ENCODE measurements at places on chromosomes 5 and 9.

DNA sequence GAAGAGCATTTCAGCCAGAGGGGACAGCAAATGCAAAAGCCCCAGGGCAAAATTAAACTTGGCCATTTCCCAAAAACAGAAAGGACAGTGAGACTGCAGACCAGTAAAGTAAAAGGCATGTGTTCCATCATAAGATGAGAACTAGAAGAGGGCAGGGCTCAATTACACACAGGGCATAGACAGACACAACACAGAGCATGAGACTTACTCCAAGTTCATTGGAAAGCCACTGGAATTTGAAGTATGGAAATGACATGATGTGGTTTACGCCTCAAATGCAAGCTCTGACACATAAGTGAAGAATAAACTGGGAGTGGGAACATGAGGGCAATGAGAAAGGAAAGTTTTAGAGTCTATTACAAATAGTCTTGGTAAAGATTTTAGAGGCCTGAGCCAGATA lies 446.6 kb upstream of the GRIA1 start:
- DNase-seq = no peak

DNA sequence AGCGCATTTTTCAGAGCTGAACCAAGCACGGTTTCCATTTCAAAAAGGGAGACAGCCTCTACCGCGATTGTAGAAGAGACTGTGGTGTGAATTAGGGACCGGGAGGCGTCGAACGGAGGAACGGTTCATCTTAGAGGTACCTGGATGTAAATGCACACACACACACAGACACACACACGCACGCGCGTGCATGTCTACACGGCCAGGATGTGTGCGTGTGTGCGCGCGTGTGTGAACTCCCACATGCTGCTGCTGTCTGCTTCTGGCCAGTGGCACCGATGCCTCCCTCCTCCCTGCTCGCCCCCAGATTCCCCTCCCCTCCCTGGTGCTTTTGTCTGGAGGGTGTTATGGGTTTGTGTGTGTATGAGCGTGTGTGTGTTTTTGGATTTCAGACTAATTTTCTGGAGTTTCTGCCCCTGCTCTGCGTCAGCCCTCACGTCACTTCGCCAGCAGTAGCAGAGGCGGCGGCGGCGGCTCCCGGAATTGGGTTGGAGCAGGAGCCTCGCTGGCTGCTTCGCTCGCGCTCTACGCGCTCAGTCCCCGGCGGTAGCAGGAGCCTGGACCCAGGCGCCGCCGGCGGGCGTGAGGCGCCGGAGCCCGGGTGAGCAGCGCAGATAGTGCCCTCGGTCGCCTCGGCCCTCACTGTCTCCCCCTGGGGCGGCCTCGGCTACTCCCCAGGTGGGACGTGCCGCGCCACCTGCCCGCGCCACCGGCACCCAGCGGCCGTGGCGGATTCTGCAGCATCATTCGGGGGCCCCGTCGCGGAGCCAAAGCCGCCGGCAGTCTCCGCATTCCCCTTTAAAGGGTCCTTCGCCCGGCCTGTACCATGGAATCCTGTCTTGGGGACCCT lies at the start of gene NTRK2:
Gene NTRK2, plus strand, starts transcription at position 442 of the 850 bp plus-strand sequence. CDS start 1,020 bp downstream, outside the sequence.
- DNase-seq = no peak

DNA sequence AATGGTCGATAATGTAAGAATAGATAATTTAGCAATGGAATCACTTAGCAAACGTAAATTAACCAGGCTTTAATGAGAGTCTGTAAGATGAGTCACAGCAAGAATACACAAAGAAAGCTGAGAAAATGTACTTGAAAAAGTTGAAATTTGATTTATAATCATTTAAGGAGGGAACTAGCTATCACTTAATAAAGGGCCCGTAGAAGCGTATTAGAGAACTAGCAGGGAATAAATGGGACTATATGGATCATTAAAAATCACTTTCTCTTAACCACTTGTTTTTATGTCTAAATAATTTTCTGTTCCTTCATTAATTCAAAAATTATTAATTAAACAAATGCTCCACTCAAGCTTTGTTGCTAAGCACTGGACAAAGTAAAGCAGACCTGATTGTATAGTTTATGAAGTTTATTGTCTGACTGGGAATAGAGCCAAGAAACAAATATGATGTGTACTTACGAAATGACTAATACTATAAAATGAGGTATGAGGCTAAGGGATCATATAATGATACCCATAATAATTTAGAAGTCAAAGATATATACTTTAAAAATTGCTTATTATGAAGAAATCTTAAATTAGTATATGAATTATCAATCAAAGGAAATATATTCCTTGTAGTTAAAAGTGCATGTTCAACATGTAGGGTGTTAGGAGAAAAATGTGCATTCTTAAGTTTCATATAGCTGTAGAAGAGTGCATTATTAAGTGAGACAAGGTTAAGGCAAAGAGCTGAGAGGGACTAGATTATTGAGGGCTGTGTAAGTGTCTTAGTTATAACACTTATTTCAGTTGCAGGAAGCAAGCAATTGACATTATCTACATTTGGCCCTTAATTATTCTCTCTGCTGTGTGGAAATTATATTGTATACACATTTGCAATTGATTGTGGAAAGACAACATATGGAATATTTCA lies 196.8 kb downstream of the PRDM9 start:
- no peak for DNase-seq

DNA sequence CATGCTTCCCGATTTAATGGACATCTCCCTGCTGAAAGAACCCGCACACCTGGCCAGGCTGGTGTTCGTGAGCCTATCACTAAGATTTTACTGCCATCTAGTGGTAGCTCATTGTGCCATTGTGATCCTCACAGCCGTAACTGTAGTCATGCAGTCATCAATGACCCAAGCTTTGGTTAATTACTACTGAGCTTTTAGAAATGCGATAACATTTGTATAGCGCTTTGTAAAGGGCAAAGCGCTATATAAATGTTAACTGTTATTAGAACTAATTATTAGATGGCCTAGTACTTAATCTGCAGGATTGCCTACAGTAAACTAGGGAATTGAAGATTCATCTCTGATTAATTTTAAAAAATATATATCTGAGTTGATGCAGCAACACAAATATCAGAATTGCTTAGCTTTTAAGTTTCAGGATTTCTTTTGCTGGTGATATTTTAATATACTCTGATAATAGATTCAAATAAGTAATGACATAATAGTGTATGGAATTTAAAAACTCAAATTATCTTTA lies 90.2 kb downstream of the HACD4 start:
- peak; percentile 78 for DNase-seq

DNA sequence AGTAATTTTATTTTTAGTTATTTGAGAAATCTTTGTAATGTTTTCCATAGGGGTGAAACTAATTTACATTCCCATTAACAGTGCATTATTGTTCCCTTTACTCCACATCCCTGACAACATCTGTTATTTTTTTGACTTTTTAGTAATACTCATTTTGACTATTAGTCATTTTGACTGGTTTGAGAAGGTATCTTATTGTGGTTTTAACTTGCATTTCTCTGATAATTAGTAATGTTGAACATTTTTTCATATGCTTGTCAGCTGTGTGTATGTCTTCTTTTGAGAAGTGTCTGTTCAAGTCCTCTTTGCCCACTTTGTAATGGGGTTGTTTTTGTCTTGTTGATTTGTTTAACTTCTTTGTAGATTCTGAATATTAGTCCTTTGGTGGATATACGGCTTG lies 27.5 kb downstream of the CCDC152 start:
- no peak for DNase-seq

DNA sequence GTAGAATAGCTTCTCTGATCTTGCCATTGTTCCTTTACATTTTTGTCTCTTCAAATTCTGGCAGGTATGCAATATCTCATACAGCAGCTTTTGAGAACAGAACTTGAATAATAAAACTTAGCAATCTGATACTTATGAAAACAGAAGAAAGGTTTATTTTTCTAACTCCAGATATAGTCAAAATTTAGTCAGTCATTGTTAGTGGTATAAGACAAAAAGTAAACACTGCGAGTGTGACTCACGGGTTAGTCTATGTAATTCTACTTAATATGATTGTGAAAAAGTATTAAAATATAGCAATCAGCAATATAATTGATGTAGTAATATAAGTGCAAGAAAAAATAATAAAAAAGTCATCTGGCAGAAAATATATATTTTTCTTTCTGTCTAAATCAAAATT lies 910.4 kb downstream of the DNAH5 start:
- no peak for DNase-seq

GRCh38 chr5:21792748-21793147 lies 1060.4 kb downstream of the CDH12 start:
- no peak for DNase-seq

DNA sequence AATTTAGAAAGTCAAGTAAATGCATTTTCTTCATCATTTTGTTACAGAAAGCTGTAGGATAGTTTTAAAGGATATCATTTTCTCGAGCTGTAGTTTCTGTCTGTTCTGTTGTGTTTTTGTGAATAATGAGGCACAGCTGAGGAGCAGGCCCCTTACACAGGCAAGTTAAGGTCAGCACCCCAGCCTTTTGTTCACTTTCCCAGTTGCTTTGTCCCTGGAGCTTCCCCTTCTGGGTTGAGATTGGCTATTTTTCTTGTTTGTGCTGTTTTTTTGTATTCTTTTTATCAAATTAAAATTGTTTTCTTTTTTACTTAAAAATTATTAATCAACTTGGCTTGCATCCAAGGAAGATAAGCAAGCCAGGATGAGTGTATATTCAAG lies 213.8 kb upstream of the ACTBL2 start:
- no peak for DNase-seq

DNA sequence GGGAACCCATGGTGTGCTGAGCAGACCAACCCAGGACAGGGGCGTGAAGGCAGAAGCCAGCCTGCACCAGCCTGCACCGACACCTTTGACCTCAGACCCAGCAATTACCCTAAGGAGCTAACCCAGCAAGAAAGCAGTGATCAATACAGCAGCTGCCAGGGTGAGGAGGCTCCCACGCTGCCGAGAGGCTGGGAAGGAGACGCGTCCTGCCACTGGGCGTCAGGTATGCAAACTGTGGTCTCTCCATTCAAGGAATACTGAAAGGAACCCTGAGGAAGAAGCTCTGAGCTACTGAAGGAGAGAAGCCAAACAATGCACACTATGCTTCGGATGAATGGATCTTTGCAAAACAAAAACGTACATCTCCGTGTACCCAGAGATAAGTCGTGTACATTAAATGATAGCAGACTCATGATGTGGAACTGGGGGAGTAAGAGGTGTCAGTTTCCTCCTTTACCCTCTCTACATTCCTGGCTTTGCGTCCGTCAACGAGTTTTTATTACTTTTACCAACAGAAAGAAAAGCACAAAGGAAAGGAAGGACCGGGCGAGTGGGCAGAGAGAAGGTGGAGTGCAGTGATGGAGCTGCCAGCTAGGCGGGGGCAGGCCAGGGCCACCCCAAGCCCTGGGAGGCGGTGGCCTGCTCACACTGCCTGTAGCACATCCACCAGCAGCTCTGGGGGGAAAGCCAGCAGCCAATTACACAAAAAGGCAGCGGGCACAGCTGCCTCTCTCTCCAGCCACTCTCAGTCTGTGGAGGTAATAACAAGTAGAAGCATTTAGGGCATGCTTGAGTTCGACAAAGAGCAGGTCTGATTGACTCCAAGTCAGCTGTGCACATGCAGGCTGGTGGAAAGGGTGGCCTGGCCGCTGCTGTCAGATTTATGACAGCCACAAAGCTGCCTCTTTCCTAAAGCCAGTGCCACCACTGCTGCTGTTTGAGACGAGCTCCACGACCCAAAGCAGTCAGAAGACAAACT lies 29.3 kb downstream of the RASGEF1C start:
- DNase-seq = no peak

DNA sequence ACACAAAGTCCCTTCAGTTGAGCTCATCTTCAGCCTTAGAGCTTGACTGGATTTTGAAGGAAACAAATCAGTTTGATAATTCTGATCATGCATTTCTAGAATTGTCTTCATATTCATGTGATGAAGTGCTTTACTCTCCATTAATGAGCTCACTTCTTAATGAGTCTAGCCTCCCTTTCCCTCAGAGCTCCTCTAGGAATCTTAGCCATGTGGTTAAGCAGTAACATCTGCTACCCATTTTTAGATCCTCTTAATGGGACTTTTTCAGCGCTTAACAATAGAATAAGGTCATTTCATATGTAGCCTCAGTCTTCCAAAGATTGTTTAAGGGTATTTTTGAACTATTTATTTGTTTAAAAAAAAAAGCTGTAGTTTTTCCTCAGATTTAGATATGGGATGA lies 36.9 kb upstream of the LURAP1L start:
- no peak for DNase-seq

All from CD4-positive, alpha-beta T cell treated with Interleukin-12 subunit alpha and Interleukin-12 subunit beta, for 1 hour (primary cell).